Fibroblast of skin of left biceps (primary cell): ENCODE measurements at places on chromosomes 6 and 20.

DNA sequence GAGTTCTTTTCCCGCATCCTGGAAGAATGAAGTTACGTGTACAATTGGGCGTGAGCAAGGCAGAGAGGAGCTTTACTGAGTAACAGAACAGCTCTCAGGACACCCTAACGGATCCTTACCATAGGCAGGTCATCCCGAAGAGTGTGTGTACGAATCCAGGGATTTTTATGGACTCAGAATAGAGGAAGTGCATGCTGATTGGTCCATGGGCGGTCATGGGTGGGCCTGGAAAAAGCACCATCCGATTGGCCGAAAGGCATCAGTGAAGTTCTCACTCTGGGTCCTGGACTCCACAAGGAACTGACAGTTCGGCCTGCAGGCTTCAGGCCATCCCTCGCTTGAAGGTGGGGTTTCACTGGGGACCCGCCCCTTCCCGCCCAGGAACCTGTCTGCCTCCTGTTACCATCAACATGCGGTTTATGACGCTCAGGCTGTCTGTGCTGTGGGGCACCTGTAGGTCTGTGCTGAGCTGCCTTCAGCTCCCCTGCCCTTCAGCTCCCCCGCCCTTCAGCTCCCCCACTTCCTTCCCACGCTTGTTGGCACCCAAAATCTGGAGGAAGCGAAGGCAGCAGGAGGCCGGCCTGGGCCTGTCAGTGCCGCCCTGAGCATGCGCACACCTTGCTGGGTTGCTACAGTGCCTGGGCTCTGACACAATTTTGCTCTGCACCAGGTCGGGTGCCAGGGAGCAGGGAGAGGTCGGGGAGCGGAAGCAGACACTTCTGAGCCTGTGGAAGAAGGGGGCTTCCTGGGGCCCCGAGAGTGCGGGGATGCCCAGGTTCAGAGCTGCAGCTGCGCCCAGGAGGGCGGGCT is 57.9 kb upstream of the MANEA start:
- no peak for DNase-seq

GRCh38 chr6:152474354-152474753 is 162.8 kb downstream of the SYNE1 start:
- no peak for DNase-seq

DNA sequence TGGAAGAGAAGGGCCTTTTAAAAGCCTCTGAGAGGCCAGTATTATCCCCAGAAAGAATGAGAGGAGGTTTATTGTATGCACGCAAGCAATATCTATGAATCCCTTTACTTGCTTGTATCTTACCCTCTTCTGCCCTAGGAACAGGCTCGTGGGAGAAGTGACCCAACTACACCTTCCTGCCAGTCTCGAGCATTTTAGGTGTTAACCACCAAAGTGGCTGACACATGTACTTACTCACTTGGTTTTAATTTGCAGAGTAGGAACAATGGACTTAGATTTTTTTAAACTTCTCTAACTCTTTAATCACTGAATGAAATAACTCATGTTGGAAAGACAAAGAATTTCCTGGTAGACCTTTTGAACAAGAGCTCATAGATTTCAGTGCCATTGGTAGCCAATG is 296.9 kb downstream of the PLCB1 start:
- DNase-seq: no peak

DNA sequence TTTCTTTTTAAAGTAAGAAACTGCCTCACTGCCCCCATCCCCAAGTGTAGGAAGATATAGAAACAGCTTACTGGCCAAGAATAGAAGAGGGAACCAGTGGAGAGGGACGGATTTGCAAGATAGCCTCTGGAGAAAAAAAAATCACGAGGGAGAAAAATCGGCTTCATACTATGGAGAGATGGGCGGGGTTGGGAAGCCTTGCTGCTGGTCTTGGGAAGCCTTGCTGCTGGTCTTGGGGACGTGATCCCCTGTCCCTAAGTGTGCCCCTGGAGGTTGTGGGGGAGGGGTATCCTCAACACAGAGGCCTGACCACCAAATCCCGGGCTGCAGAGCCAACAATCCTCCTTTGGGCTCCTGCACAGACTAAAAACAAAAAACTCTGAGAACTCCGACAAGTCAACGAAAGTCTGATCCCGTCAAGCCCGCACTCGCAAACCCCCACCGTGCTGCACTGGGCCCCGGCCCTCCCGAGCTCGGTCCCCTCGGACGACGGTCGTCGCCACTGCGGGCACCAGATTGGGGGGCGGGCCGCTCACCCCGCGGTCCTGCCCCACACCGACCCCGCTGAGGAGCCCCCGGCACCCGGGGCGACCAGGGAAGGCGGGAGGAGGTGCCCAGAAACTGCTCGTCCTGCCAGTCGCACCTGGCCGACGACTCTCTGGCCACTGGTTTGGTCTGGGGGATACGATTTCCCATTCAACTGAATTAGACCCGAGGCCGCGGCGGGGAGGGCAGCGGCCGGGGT is 750 bp downstream of the MAP7 start:
- DNase-seq: no peak

DNA sequence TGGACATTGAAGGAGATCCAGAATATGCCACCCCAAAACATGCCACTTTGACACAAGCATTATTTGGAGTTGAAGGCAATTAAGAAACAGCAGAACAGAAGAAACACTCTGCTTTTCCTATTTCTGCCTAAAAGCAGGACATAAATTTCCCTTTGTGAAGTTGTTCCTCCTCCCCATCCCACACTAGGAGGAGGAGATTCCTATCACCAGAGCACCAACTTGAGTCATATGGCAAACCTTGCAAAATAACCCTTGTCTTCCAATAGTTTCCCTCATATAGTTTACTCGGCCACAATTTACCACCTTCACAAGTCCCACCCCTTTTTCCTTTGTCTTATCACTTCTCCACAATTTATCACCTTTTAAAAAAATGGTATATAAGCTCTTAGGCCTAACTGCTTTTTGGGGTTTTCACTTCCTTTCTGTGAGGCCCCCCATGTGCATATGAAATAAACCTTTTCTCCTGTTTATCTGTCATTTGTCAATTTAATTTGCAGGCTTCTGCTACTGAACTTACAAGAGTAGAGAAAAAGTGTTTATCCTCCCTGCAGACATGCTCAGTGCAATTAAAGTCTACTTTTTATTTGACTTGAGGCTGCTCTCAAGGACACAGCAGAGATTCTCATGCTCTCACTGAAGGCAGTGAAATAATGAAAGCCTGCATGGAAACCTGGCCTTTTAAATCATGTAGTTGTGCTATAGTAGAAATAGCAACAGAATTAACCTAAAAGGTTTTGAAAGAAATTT is 2.8 kb upstream of the RAB23 start:
- DNase-seq: peak; percentile 13

GRCh38 chr20:33828967-33829560 is 17.9 kb downstream of the CHMP4B start:
- no peak for DNase-seq

DNA sequence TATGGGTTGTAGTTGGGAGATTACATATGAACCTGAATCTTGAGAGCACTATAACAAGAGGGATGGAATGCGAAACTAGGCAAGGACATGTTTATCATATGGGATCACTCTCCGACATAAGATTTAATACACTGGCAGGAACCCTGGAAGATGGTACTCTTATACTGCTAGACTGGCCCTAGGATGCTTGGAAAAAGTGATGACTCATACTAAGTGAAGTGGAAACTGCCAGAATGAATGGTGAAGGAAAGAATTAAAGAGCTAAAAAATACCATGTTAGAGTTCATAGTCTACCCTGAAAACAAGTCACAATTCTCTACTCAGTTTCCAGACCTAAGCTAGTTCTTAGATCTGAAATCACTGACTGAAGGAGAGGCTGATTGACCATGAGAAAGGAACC is 45.5 kb upstream of the THEMIS start:
- no peak for DNase-seq

DNA sequence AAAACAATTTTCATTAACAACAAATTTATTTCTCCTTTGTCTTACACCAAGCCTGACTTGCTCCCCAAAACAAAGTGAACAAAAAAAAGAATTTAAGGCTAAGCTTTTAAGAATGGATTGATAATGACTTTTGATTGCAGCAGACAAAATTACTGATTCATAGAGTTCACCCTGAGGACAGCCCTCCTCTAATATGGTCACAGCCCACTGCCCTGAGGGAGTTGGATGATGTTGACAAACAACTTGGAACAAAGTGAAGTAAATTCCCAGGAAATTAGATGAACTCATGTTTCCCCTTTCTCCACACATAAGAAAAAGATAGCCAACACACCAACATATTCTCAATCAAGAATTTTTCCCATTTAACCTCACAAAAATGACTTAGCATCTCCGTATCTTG is 7.7 kb upstream of the ISM1 start:
- no peak for DNase-seq

GRCh38 chr20:61288331-61288784 is 36.3 kb downstream of the CDH4 start:
- no peak for DNase-seq

DNA sequence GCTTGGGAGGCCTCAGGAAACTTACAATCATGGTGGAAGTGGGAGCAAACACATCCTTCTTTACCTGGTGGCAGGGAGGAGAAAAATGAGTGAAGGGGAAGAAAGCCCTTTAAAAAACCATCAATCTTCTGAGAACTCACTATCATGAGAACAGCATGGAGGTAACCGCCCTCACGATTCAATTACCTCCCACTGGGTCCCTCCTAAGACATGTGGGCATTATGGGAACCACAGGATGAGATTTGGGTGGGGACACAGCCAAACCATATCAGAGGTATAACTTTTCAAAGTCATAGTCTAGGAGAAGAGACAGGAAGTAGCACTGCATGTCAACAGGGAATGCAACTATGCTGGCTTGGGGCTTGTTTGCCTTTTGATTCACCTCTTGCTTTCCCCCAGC is 59.9 kb upstream of the DTNBP1 start:
- DNase-seq: no peak

GRCh38 chr6:83462524-83462923 is 31.7 kb upstream of the ME1 start:
- no peak for DNase-seq

DNA sequence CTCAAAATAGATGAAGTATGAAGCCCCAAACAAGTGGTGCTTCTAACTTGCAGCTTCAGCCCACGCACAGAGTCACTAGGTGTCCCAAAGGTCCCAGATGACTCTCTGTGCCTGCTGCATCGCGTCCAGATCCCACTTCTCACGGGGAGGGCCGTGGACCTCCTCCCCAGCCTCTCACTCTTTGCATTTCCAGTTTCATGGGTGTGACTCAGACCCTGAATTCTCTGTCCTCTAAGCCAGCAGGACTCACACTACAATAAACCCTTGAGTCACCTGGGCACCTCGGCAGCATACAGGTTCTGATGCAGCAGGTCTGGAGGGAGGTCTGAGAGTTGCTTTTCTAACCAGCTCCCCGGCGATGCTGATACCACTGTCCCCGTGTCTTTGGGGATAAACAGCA is 114.0 kb upstream of the RIN2 start:
- DNase-seq: no peak

- peak; percentile 23 for DNase-seq
Observed at GRCh38 chr6:138428944-138429598, 25.0 kb downstream of the HEBP2 start.

DNA sequence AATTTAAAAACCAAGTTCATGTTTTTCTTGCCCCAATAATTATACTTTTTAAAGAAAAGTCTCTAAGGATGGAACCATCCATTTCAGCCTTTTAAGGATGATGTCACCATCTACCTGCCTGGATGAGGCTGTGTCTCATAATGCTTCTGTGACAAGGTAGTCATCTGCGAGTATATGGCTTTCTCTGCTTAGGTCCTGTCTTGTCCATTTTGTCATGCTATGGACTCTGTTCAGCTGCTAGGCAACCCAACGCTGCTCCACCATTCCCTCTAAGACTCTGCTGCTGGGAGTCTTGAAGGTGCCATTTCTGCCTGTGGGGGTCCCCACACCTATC is 459.8 kb upstream of the RUNX2 start:
- no peak for DNase-seq

DNA sequence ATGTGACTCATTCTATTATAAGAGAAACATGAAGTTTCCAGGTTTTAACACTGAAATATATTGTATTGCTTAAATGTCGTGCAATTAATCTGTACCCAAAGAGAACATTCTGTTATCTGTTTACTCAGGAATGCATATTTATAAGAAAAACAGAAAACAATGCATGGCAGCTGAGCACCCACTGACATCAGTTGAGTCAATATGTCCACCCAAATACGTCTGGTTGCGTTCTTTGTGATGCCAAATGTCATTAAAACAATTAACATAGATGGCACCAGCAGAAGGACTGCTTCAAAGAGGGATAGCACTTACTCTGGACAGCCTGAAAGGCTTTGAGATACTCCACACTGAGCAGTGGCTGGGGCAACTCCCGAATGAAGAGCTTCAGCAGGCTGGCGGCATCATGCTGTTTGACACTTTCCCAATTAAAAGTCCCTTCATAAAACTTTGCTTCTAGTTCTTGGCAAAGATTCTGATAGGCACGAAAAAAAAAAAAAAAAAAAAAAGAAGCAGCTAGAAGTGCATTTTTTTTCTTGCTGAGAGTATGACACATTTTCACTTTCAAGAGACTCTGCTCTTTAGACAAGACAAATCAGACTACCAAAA is 102.3 kb downstream of the ARHGAP18 start:
- no peak for DNase-seq

- DNase-seq: no peak
Observed at GRCh38 chr6:75268988-75269354, 15.6 kb downstream of the TMEM30A start.
